Activated naive CD8-positive, alpha-beta T cell treated with anti-CD3 and anti-CD28 coated beads for 36 hours (primary cell): ENCODE measurements at places on chromosomes 4 and X. TPM values are rescaled to one million over a fixed set of nuclear protein-coding genes. Genes with fewer than 3 reads are reported as not detected.

DNA sequence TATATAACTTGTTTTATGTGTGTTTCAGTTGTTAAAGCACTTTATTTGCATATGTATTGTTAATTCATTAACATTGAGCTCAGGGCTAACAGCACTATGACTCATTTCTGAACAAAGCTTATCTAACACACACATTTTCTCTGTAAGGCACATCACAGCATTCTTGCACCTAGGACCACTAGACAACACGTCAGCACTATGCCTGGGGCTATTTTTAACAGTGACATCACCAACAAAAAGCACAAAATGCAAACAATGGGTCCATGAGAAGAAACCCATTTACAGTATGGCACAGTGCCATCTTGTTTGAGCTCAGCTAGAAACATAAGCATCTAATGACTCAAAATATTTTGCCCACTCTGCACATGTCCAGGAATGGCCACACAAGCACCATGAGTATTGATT is 124.4 kb downstream of the RELL1 start:
- no peak for DNase-seq

- no peak for DNase-seq
These were observed 284.2 kb downstream of the PACRGL start for GRCh38 chr4:20984576-20984836.

DNA sequence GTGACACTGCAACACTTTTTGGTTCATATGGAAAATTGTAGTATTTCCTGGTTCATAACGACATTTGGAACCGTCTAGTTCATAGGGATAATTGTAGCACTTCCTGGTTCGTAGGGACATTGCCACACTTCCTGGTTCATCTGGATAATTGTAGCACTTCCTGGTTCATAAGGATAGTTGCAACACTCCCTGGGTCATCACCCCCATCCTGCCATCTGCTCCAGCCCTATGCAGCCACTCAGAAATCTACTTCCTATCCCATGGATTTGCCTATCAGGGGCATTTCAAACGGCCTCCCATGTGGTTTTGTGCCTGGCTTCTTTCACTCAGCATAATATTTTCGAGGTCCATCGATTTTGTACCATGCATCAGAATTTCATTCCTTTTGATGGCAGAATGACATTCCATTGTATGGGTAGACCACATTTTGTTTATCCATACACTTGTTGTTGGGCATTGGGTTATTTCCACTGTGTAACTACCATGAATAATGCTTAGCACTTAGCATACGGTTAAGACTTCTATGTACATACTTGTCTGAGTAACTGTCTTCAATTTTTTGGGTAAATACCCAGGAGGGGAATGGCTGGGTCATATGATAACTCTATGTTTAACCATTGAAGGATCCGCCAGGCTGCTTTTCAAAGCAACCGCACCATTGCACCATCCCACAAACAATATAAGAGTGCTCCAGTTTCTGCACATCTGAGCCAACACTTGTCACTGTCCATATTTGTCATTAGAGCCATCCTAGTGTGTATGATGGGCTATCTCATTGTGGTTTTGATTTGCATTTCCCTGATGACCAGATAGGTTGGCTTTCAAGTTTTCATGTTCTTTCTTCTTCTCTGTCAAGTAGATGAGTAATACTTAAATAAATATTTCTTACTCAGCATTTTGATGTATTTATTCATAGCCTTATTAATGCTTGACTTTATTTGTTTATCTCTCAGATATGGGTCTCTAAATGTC is 58.3 kb upstream of the CD99 start:
- DNase-seq = no peak

DNA sequence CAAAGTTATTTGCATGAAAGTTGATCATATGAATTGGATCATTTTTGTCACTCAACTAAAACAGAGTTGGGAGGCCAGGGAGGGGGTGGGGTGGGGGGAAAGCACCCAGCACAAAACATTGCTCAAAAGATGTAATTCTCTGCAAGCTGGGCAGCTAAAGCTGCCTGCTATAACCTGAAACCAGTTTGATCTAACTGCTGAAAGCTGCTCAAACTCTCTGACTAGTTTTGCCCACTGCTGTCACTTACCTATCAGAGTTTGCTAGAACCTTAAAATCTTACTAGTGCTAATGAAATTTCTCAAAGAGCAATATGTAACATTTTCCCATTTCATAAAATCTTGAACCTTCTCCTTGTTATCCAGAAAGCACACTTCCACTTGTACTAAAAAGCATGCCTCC is 10.4 kb downstream of the CXCL8 start:
- DNase-seq = no peak

DNA sequence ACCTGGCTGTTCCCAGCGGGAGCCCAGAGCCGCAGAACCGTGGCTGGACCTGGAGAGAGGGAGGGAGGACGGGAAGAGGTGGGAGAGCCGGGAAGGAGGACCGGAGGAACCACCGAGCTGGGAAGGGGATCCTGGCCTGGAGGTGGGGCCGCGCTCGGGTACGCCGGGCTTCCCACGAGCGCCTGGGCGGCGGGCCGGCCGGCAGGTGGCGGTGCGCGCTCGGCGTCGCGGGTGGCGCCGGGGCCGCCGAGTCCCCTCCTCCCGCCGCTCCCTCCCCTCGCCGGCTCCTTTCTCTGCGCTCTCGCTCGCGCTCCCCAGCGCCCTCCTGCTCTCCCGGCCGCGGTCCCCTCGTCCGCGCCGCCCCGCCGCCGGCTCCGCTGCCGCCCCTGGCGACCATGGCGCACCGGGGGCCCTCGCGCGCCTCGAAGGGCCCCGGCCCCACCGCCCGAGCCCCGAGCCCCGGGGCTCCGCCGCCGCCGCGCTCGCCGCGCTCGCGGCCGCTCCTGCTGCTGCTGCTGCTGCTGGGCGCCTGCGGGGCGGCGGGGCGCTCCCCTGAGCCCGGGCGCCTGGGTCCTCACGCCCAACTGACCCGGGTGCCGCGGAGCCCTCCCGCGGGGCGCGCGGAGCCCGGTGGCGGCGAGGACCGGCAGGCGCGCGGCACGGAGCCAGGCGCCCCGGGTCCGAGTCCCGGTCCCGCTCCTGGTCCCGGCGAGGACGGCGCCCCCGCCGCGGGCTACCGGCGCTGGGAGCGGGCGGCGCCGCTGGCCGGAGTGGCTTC is at the start of gene SORCS2:
Gene SORCS2, plus strand, starts transcription at position 287 of the 778 bp plus-strand sequence.
- DNase-seq = peak; percentile 69

GRCh38 chr4:83810428-83810827 is 274.5 kb downstream of the GPAT3 start:
- DNase-seq = no peak

GRCh38 chrX:49842621-49843020 is 13.5 kb downstream of the PAGE4 start:
- no peak for DNase-seq

DNA sequence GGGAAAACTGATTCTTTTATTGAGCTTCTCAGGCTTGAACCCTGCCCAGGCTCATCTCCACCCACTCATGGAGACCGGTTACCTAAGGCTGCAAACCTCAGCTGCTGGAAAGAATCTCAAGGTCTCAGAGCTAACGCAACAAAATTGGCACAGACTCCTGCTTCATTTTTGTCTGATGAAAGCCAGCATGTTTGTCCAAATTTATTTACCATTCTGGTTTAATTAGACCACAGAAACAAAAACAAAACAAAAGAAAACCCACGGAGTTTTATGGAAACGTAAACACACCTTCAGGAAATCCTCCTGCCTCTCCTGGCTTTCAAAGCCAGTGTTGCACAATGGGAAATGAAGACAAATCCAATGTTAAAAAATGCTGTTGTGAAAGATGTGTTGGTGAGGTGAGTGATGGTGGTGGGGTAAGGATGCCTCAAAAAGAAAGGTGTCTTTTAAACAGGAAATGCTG is 56.4 kb upstream of the PDLIM3 start:
- no peak for DNase-seq

- no peak for DNase-seq
These were observed 14.1 kb upstream of the STX18 start for GRCh38 chr4:4555916-4556315.

DNA sequence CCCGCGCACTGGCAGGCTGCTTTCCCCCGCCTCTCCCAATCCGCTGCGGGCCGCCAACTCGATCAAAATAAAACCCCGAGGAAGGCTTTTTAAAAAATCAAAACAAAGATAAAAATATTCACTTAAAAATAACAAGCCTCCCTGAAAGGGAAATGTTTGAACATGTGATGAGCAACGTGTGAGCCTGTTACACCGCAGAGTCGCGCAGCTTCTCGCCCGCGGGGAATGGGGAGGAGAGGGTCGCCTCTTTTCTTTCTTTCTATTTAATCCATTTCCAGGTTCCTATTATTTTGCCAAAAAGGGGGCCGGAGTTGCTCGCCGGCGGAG is 326.0 kb upstream of the F9 start:
- no peak for DNase-seq

DNA sequence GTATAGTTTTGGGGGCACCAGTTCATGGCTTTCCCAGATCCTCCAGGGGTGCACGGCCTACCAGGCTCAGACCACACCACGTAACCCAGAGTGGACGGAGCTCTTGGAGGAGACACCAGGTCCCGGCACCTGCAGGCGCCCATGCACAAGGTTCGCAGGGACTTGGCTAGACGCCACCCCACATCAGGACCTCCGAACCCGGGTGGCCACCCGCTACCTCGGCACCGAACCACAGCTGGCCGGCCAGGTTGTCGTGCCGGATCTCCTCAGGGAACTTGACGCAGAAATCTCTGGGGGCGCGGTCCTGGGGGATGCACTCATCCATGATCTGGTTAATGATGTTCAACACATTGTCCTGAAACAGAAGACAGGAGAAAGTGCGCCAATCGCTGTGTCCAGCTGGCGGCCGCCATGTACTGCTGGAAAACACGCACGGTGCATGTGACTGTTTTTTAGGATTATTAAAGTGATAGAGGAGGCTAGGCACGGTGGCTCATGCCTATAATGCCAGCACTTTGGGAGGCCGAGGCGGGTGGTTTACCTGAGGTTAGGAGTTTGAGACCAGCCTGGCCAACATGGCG is 77.1 kb downstream of the ZFYVE28 start:
- no peak for DNase-seq

GRCh38 chr4:24643774-24644520 is 59.6 kb upstream of the DHX15 start:
- no peak for DNase-seq

- no peak for DNase-seq
These were observed 261.8 kb downstream of the MID1IP1 start for GRCh38 chrX:39063037-39063436.

DNA sequence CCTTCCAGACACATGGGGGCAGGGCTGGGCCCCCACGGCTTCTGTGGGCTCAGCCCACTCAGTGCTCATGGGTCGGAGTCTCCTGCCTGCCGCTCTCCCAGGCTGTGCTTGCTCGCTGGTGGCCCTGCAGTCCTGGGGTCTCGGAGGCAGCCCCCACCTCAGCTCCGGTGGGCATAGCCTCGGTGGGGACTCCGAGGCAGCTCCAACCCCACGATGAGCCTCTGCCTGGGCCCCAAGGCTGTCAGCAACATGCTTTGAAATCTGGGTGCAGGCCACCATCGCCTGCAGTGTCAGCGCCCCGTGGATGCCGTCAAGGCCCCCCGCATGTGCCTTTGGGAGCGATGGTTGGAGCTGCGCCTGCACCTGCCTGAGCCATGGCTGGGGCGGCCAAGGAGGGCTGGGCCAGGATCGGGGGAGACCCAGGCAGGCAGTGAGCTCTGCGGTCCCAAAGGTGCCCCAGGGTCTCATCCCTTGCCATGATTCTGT is 30.2 kb upstream of the SPON2 start:
- DNase-seq = no peak

- DNase-seq = no peak
These were observed 59.3 kb downstream of the SHROOM2 start for GRCh38 chrX:9845578-9845952.

DNA sequence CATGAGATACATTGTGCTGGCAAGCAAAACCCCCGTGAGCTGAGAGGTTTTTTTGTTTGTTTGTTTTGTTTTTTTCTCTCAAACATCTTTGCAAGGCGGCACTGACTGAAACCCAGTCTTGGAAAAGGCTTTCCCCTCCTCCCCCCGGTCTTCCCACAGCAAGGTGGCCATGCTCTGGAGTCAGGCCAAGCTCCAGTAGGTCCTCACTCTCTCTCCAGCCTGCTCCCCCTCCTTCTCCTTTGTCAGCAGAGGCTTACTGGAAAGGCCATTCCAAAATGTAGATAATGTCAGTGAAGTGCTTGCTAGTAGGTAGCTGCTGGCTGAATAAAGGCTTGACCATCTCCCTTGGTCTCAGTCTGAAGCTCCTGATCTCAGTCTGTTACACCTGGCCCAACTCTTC is 32.6 kb downstream of the FRMPD3 start:
- DNase-seq = no peak

GRCh38 chrX:39052751-39053150 is 251.5 kb downstream of the MID1IP1 start:
- no peak for DNase-seq

DNA sequence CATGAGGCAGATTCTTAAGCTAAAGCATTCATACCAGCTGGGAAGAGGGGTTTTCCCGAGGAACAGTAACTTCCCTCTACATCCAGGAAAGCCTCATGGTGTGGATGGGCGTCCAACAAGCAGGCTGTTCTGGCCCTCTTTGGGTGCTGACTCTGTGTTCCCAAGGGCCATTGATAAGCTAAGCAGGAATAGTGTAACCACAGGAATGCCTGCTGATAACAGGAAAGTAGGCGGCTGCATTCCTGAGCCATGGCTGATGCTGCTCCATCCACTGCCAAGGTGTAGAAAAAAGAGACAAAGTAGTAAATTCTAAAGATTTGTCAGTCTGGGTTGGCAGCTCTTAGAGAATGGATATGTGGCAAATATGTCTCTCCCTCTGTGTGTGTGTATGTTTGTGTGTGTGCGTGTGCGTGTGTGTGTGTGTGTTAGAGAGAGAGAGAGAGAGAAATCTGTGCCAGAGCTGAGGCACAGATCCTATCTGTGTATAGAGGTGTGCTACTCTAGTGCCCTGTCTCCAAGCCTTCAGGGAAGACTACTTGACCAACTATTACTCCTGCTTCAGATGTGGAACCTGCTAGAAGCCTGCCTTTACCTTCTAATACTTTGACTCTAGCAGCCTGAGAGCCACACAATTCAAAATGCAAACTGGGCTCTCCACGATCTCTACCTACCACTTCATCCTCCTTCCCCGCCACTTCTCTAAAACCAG is 353.1 kb upstream of the NR3C2 start:
- no peak for DNase-seq

GRCh38 chr4:81562093-81562492 is 90.4 kb upstream of the RASGEF1B start:
- no peak for DNase-seq

- DNase-seq = peak; percentile 94
These were observed at the start of gene MND1 for GRCh38 chr4:153344131-153345011. MND1 (plus strand) TSS chr4:153344688; CDS start chr4:153344738, 50 bp downstream.

DNA sequence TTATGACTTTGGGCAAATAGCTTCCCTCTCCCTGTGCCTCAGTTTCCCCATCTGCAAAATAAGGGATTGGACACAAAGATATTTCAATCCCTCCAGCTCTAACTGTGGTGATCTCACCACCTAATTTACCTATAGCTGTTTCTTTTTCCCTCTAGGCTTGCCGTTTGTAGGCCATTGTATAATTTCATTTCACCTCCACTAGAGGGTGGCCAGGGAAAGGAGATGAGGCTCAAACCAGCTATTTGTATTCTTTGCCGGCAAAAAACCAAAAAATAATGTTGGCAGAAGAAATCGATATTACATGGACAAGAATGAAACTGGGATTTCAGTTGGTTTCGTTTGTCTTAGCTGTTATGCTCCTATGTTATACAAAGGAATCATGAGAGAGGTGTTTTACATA is 36.1 kb upstream of the DOCK11 start:
- peak; percentile 3 for DNase-seq

Gene RASSF6
- not detected for total RNA-seq

Gene CXCL9
- total RNA-seq = 2.7 TPM

Gene ZFYVE28
- 3.8 TPM for total RNA-seq

Gene TMEM154
- total RNA-seq = 18.5 TPM

Gene LNX1
- not detected for total RNA-seq

Gene HSD17B13
- total RNA-seq = not detected

Gene MAGEA2B
- not detected for total RNA-seq

Gene DCLK2
- total RNA-seq = not detected

Gene SPANXN3
- not detected for total RNA-seq
